ENCODE measurements at places on chromosomes 7 and 10.

DNA sequence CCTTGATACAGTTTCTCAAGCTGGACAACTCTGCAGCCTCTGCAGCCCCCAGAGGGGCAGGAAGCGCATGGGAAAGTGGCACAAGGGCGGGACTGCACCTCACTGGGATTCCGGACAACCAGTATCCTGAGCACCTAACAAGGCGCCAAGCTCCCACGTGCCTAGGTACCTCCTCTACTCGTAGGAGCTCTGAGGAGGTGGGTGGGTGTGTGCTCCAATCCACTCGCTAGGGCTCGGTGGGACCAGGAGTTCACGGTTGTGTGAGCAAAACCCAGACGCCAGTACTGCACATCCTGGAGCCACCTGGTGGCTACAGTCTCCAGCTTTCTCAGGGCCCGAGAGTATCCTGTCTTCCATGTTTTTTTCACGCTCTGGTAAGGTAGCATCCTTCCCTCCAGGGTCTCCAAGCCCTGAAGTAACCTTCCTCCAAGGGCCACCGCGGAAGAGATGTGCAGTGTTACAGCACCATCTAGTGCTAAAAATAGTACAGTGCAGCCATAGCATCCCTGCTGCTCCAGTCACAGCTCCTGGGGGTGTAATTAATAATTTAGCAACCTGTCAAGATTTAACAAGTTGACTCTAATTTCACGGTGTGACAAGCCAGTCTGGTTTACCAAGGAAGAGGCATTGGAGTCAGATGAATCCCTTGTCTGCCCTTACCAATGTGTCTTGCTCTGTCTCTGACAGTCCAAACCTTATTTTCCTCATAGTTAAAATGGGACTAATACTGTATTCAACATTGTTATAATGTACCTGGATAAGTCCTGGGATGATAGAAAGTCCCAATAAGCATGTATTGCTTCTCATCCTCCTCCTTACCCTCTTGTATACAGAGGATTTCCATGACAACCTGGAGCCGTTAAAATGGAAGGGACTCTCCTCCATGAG is 70.4 kb downstream of the HERPUD2 start:
- peak; percentile 24 for DNase-seq

DNA sequence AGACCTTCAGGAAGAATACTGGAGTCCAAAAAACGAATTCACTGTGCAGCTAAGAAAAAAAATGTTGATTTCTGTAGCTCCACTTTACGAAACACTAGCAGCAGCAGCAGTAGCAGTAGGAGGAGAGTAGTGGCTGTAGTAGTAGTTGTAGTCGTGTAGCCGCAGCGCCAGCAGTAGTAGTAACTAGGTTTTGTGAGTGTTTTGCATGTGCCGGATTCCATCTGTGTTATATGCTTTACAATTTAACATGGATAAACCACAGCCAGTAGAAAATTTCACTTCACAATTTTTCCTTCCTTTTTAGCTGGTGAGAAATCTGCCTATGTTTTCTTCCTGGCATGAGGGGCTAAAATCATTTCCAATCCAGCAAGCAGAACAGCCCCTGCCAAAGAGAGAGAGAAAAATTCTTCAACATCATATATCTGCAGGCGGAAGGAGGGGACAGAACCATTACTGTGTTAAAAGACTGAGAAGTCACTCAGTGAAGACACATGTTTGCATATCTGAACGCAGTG is 148.4 kb upstream of the C7orf33 start:
- DNase-seq: no peak

DNA sequence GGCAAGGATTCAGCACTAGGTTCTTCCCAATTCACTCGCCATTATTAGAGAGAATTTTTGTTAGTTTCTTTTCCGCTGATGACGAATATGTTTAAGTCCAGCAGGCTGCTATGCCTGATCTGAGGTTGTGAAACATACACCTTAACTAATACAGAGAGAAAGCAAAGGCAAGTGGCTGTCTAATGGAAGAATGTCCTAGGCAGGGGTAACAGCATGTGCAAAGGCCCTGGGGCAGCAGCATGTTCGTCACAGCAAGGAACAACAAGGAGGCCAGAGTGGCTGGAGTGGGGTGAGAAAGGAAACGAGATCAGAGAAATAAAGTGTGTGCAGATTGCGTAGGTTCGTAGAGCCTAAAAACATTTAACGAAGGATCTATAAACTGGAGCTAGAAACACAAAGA is 35.4 kb upstream of the CCDC7 start:
- DNase-seq: no peak

DNA sequence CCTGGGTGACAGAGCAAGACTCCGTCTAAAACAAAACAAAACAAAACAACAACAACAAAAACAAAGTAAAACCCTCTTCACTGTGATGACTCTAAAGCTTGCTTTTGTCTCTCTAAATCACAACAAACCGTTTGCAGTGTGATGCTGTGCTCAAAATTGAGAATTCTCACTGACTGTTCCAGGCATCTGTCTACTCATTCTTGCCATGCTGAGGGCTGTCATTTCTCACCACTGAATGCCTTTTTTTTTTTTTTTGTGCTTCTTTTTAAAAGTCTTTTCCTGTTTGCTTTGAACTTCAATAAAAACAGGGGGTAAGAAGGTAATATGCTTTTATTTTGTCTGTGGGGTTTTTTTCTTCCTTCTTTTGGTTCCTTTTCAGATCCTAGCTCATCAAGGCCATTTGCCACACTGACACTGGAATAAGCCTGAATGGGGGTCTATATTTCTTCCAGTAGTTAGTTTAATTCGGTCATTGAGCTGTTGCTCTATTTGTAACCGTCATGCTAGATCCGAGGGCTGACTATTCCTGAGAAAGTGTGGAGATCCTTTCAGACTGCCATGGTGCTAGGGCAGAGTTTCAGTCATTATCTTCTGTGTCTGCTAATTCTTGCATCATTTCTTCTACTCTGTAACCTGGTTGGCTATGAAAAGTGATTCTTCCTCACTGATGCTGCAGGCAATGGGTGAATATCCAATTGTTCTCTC is 10.6 kb downstream of the FAS start:
- DNase-seq: no peak

- no peak for DNase-seq
Measured at GRCh38 chr10:95860166-95860940, 47.4 kb upstream of the CC2D2B start.

GRCh38 chr7:39647816-39648215 is 24.4 kb downstream of the RALA start:
- no peak for DNase-seq

DNA sequence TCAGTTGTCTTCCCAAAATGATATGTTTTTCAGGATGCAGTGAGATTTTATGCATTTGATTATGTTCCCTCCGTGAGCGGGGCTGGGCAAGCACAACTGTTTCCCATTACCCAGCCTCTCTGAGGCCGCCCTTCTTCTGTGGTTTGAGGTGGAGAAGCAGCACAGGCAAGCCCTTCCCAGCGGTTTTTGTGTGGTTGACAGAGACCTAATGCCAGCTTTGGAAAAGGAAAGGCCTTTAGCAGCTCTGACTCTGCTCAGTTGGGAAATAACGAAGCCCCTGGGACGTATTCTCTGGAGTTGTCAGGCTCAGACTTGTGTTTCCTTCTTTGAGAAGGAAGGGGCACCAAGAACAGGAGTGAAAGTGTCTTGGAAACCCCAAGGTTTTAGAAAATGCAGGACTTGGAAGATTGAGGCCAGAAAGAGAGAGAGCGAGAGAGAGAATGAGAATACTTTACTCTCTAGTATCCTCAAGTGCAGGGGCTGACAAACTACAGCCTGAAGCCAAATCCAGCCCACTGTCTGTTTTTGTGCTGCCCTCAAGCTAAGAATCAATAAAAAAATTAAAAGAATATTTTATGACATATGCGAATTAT is 20.6 kb upstream of the PDCD4 start:
- no peak for DNase-seq

GRCh38 chr10:12639996-12640944 is 290.9 kb downstream of the CAMK1D start:
- no peak for DNase-seq

GRCh38 chr7:43395351-43395750 is 187.6 kb upstream of the STK17A start:
- no peak for DNase-seq

- DNase-seq: no peak
Measured at GRCh38 chr7:8254667-8255066, 7.3 kb downstream of the ICA1 start.

GRCh38 chr7:99092064-99092720 is 51.7 kb downstream of the SMURF1 start:
- DNase-seq: no peak

GRCh38 chr10:71613261-71613777 is 106.3 kb downstream of the C10orf105 start:
- no peak for DNase-seq

DNA sequence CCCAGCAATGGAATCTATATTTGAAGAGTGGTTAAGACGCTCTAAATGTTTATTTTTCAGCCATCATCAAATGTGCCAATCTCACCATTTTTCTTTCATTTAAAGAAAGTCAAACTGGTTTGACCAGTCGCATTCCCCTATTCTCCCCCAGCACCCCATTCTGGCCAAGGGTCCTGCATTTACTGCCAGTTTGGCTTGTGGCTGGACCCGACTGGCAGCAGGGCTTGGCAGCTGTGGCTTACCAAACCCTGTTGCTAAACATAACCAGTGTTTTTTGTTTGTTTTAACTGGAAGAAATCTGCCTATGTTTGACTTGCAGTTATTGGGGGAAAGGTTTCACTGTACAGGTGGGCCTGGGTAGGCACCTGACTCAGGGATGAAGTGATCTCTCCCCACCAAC is 116.3 kb downstream of the CYP26A1 start:
- no peak for DNase-seq

GRCh38 chr10:1120306-1120705 is 64.1 kb downstream of the WDR37 start:
- DNase-seq: no peak

GRCh38 chr7:108158776-108159175 is 28.6 kb upstream of the LAMB4 start:
- DNase-seq: no peak

- no peak for DNase-seq
Measured at GRCh38 chr7:139829775-139830117, 682 bp downstream of the TBXAS1 start.

GRCh38 chr10:71135236-71135635 is 77.1 kb upstream of the UNC5B start:
- no peak for DNase-seq

DNA sequence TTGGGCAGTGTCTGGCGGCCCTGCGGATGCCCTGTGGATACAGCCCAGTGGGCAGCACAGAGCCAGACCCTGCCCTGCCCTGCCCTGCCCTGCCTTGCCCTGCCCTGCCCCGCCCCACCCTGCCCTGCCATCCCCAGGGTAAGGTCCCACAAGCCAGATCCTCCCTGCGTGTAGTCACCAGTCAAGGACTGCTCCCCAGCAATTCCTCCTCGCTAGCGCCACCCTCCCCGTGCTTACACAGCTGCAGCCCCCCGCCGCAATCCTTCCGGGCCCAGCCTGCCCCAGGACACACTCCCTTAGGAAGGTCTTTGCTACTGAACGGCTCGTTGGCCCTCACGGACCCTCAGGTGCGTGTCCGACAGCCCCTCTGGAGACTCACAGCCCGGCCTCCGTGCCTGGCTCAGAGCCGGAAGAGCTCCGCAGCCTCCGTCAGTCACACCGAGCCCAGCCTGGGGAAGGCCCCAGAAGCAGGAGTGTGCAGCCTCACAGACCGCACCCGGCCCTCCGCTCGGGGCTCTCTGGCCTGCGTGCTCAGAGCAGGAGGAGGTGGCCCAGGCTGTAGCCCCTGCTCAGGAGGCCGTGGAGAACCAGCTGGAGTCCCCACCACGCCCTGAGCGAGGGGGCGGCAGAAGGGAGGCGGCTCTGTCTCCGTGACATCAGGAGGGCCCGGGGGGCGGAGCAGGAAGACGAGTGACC is 68.3 kb downstream of the PWWP2B start:
- no peak for DNase-seq

DNA sequence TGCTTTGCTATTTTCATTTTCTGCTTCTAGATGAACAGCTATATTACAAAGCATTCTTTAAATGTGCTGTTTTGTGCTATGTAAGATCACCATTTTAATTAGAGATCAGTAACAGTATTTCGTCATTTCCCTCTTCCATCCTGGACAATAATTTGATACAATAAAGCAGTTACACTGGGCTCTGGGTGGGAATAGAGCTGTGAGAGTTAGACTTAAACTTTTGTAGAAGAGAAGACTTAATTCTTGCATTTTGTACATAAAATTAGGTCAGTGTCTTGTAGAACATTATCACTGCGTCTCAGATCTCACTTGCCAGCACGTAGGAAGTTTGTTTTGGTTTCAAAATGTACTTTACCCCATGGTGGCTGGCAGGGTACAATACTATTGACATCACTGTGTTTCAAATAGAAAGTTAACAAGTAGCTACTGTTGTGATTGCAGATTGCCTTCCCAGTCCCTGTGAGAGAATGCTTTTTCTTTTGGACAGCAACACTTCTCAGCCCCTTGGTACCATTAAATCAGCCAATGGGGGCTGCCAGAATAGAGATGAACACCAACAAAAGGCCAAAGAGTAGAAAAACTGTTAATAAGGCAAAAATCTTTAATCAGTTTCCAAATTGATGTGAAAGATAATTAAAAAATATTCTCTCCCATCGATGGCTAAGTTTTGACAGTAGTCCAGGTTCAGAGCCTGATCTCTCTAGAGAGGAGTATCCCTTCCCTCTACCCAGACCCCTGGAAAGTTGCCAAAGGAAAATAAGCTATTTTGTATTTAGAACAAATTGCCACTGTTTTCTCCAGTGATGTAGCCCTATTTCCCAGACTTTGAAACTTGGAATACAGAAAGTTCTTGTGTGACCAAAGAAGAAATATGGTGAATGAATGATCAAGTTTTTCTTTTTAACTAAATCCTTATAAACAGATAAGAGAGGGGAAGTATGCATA is 35.1 kb downstream of the SMNDC1 start:
- DNase-seq: no peak

DNA sequence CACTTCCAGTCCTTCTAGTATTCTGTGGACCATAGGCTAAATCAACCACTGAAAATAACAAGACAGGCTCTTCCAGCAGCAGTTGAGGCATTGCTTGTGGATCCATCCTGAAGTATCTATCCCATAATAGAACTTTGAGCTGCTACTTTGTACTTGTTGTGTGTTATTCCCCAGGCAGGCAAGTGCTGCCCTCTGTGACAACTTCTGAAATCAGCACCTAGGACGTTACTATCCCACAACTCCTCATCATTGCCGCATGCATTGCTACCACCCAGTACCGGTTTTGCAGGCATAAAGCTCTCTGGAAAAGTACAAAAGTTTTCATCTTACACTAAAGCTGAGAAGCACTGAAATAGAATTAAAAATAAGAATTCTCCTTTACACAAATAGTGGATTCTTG is 145.3 kb downstream of the HTR7 start:
- no peak for DNase-seq

- DNase-seq: no peak
Measured at GRCh38 chr7:32026083-32026425, 44.2 kb downstream of the PDE1C start.

GRCh38 chr10:72665925-72666324 is 26.0 kb upstream of the MCU start:
- no peak for DNase-seq

GRCh38 chr10:34323192-34323591 is 491.9 kb downstream of the PARD3 start:
- DNase-seq: no peak

Measured in activated T-cell treated with anti-CD3 and anti-CD28 coated beads for 4 hours (primary cell).